NCI-H1105 treated with DMSO at 0.1 percent for 48 hours (cell line): ENCODE measurements at places on chromosomes 4 and X.

GRCh38 chr4:113447061-113447460 is 314.5 kb downstream of the CAMK2D start:
- no peak for DNase-seq

- DNase-seq: no peak
Observed at GRCh38 chr4:7581477-7581876, 146.7 kb upstream of the PSAPL1 start.

- no peak for DNase-seq
Observed at GRCh38 chr4:145865274-145865941, 73.2 kb downstream of the ZNF827 start.

GRCh38 chr4:153440475-153440874 is 25.7 kb upstream of the TMEM131L start:
- no peak for DNase-seq

DNA sequence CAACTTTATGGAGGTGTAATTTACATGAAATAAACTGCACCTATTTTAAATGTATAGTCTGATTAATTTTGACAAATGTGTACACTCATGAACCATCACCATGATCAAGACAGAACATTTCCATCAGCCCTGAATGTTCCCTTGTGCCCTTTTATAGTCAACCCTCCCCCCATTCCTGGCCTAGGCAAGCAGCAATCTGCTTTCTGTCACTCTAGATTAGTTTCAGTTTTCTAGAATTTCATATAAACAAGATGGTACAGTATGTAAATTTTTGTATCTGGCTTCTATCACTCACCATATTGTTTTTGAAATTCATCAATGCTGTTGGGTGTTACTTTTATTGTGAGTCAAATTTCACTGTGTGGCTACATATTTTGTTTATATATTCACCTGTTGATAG is 234.2 kb upstream of the RPS6KA3 start:
- no peak for DNase-seq

GRCh38 chrX:139825618-139826017 is 107.2 kb downstream of the ATP11C start:
- no peak for DNase-seq

GRCh38 chrX:16971694-16972093 is 25.2 kb downstream of the REPS2 start:
- no peak for DNase-seq

DNA sequence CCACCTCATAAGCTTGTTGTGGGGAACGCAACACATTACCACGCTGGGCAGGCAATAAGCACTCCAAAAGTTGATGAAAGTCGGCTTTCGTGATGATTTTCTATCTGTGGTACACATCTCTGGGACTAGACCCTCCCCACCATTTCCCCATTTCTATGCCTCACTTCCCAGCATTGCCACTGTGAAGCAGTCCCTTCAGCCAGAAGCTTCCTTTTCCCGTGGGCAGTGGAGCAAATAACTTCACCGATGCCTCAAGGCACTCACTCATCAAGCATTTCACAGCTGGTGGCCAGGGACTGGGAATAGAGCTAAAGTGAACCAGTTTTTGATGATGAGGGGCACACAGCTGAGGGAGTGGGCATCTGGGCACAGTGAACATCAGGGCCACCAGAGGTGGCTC is 18.9 kb downstream of the C4orf50 start:
- no peak for DNase-seq

DNA sequence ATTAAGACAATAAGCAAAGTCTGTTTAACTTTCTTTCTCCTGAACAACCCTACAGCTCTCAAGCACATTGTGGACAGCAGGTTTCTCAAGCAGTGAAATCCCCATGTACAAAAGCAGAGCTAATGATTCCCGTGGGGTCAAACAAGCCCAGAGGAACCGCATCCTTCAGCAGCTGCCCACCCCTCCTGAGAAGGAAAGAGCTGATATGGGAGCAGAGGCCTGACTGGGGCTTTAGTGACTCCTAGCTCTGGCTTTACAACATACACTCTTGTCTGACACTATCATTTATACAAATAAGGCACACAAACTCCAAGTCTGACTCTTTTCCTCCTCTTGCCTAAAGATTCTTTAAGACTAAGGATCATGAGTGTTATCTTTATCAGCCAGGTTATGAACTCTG is 32.8 kb downstream of the HDAC8 start:
- DNase-seq: no peak

DNA sequence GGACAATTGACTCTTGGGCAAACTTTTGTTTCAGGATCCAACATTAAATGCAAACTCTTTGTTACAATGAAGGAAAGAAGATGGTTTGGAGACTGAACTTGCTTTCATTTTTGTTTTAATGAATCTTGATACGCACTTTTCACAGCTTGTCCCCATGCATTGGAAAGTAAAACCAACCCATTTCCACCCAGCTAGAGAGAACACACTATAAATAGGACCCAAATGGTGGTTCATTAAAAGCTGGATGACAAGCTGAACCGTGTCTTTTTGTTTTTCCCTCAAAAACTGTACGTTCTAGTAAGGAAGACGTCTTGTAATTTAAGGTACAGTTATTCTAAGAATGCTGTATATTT is 95.3 kb upstream of the EGFL6 start:
- DNase-seq: no peak

- no peak for DNase-seq
Observed at GRCh38 chr4:183240581-183241321, 79.3 kb downstream of the CLDN22 start.

DNA sequence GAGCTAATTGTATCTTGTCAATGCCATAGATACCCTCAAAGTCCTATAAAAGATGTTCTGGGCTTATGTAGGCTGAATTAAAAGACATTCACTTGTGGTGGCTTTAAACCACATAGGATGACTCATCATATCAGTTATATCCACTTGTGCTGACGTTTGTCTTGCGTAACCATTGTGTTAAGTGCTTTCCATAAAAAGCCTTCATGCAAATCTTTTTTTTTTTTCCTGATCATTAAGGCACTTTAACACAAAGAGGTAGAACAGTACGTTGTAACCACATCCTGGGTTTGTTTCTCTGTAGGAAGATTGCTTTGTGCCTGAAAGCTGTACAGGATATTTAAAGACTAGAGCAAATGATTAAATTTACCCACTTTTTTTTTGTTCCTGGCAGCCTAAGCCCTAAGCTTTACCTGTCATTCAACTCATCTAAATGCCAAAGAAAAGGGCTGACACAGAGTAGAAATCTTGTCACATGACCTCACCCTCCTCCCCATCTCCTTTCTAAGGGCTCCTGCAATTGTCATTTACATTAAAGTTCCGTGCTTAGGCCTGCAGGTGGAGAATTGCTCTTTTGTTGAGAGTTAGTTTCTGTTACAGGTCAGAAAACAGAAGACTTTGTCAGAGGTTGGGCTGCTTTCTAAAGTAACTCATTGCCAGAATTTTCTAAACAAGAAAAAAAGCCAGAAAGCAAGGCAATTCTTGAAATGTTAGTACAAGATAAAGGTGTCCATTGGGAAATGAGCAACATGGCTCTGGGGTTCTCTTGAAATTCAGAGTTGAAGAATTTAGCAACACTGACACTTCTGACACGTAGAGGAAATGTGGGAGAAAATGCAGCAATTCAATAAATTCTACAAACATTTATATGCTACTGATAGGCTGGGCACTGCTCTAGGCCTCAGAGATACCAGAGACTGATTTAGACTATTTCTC is 555.6 kb downstream of the PPARGC1A start:
- peak; percentile 67 for DNase-seq

GRCh38 chrX:16855363-16856075 is 14.6 kb downstream of the RBBP7 start:
- no peak for DNase-seq

GRCh38 chr4:140044337-140044902 is 109.6 kb downstream of the MAML3 start:
- DNase-seq: no peak

- DNase-seq: no peak
Observed at GRCh38 chr4:6910340-6910959, 824 bp downstream of the TBC1D14 start.

- no peak for DNase-seq
Observed at GRCh38 chr4:1879485-1879884, 8.3 kb downstream of the NSD2 start.

GRCh38 chr4:15652191-15652590 is 3.0 kb downstream of the FBXL5 start:
- DNase-seq: no peak

- DNase-seq: no peak
Observed at GRCh38 chr4:42478509-42478908, 81.2 kb downstream of the SHISA3 start.

- no peak for DNase-seq
Observed at GRCh38 chr4:122746485-122746965, 14.0 kb downstream of the BBS12 start.

GRCh38 chrX:118726887-118727685 is at the start of gene IL13RA1:
TSS of gene IL13RA1 (plus strand) at chrX:118727606. CDS start at chrX:118727639, 33 bp downstream.
- peak; percentile 71 for DNase-seq

- no peak for DNase-seq
Observed at GRCh38 chr4:38164346-38164745, 204.1 kb downstream of the PTTG2 start.

DNA sequence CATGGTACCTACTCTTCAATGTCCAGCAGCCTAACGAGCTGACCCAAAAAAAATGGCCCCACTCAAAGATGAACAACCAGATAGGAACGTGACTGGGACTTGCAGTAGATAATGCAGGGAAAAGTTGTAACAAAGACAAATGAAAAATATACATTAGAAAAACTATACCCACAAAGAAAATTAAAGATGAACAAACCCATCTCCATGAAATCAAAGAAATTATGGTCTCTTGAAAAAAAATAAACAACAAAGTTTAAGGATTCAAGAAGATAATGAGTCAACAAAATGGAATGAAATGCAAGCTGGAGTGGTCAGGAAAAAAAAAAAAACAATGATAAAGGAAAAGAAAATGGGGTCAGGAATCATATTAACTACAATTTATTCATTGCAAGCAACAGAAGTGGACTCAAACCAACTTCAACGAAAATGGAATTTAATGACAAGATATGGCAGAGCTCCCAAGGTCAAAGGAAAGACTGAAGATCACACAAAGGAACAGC is 309.8 kb upstream of the GALNT7 start:
- DNase-seq: no peak

DNA sequence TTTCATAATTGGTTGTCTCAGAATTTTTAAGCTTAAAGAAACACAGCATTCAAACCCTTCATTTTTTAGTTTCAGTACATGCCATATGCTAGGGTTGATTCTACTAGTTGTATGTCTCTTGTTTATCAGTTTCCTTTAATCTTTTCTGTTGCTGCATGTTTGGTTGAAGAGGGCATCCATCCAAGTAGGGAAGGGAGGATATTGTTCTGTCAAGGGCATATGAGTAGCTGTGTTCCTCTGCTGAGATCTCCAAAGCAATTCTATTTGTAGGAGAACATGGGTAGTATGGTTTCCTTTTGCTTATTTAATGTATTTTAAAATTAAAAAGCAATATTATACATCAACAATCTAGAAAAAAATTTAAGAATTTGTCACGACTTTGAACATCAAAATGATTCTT is 167.7 kb downstream of the FHIP1A start:
- no peak for DNase-seq

GRCh38 chr4:152010710-152011079 is 249.9 kb upstream of the GATB start:
- no peak for DNase-seq

DNA sequence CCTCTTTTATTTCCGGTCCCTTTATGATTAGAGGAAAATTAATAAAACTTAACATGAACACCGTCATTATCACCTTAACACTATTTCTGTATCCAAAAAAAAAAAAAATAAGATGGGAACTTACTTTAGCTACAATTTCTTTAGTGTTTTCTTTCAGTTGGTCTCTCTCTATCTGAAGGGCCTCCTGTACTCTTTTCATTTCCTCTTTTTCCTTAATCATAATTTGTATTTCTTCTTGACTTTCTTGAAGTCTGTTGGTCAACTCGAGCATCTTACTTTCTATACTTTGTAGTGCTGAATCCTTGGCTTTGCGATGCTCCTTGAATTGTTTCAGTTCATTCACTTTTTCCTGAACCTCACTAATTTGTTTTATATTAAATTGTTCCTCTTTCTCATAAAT is 45.3 kb upstream of the BDH2 start:
- DNase-seq: no peak
